ENCODE measurements at places on chromosomes 5 and 9.

DNA sequence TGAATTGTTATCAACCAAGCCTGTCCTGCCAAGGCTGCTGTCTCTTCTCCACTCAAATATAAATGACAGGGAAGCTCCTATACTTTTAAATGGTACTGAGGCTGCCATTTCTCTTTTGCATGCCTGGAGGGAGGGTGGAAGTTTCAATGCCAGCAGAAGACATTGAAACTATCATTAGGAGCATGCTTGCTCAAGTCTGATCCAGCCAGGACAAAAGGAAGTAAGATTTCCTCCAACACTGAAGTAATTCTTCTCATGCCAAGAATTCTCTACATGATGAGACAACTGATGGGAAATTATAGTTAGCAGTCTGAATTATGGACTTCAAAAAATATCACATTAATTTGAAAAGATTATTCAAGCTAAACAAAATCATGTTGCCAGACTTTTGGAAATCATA is 5.4 kb downstream of the SPINK6 start:
- DNase-seq, result no peak

DNA sequence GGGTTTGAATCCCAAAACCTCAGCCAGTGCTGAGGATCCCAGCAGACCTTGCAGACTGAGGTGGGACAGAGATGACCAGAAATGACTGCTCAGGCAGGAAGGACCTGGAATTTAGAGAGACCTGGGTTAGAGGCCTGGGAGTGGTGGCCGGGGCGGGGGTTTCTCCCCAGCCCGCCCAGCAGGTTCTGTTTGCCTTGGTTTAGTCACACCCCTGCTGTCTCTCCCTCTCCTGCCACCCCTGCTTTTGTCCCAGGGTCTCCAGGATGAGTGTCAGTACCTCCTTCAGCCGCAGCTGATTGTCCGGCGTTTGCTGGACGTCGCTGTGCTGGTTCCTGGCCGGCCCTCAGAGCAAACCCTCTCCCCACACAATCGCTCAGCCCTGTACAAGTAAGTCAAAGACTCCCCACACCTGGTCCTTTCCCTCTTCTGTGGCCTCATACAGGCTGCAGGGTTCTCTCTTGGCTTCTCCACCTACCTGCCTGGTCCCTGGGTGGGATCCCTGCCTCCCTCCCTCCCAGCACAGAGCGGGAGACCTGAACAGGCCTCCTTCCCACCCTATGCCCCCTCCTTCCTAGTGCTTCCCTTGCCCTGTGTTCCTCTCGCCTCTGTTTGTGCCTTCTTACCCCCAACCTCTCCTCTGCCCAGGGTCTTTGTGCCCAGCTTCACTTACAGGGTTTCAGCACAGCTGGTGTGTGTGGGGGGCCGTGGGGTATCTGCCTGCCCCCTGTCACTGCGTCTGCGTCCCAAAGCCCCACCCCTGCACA is 12.0 kb downstream of the TMEM8B start:
- no peak for DNase-seq

- DNase-seq, result no peak
Observed at GRCh38 chr9:124436320-124436719, 13.9 kb upstream of the ADGRD2 start.

- DNase-seq, result no peak
Observed at GRCh38 chr5:32024751-32025150, 149.4 kb downstream of the GOLPH3 start.

DNA sequence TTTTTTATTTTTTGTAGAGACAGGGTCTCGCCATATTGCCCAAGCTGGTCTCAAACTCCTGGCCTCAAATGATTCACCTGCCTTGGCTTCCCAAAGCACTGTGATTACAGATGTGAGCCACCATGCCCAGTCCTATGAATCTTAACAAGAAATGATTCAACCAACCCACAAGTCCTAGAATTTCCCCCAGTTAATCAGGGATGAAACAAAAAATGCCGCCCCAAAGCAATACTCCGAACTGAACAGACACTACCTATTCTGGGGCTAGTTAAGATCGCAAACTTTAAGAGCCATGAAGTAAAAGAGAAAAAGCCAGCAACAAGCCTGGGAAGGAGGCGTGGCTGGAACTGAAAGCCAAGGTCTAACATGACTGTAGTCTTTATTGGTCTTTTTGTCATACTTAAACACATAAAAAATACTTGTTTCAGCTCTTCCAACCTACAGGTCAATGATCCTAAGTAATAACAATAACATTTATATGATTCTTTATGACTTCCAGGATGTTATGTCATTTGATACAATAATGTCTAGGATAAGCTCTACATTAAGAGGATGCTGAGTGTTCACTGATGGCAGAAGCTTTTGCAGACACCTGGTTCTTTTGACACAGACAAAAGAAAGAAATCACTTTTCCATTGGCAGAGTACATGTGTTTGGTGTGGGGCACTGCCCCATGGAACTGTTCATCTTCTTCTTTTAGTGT is 361.1 kb upstream of the TLE4 start:
- no peak for DNase-seq

GRCh38 chr5:87076931-87077330 is 190.8 kb upstream of the RASA1 start:
- DNase-seq, result no peak

Measured in GM18507 (cell line).